ENCODE measurements at places on chromosomes 2 and 18. TPM values are rescaled to one million over a fixed set of nuclear protein-coding genes. Genes with fewer than 3 reads are reported as not detected.

GRCh38 chr2:54009549-54009948 lies 38.8 kb upstream of the PSME4 start:
- DNase-seq = no peak
- no peaks in the 10 kb centered on the region for H3K27me3 ChIP-seq
- no peak overlapping the region for H3K4me3 ChIP-seq
- H3K36me3 ChIP-seq = no peaks in the 10 kb centered on the region
- H3K4me1 ChIP-seq = no peaks in the 10 kb centered on the region

- no peak overlapping the region for H3K4me3 ChIP-seq
- H3K36me3 ChIP-seq = no peaks in the 10 kb centered on the region
- H3K27me3 ChIP-seq = no peaks in the 10 kb centered on the region
- H3K4me1 ChIP-seq = peaks cover 4% of the 10 kb centered on the region
- no peak overlapping the region for H3K27ac ChIP-seq
- no peak for DNase-seq
Observed at GRCh38 chr2:32820088-32820487, 126.7 kb upstream of the LTBP1 start.

DNA sequence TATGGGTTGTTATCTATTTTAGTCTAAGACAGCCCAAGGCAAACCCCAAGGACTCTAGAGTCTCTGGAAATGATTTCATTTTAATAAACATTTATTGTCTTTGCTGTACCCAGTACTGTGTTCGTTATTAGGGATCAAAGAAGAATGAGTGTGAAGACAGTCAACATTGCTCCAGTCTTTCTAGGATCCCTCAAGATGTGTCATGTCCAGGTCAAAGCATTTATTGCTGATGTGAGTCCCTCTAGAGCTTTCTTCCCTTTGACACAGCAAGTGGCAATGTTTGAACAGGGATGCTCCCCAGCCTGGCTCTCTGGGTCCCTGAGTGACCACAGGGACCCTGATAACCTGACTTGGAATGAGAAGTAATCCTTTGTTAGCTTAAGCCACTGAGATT lies 123.1 kb upstream of the STK17B start:
- DNase-seq = no peak
- H3K4me3 ChIP-seq = no peak overlapping the region

- no peak overlapping the region for H3K27ac ChIP-seq
- H3K4me3 ChIP-seq = no peak overlapping the region
- no peaks in the 10 kb centered on the region for H3K4me1 ChIP-seq
Observed at GRCh38 chr2:100909534-100910081, 89.7 kb downstream of the NPAS2 start.

DNA sequence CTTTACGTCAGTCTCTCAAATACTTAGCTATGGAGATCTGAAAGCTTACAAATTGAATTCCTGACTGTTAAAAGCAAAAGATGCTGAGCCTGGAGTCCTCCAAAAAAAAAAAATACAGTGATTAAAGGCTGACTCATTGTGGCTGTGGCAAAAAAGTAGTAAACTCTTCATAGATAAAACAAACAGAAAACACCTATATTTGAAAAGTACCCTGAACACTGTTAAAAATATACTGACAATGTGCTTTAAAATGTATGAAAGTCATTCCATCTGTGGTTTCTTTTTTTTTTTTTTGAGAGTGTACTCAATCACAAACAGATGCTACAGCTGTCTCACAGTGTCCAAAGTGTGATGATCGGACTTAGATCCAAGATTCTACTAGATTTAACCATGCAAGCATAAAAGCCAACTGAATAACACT lies 267.6 kb upstream of the CYP26B1 start:
- no peaks in the 10 kb centered on the region for H3K4me1 ChIP-seq
- no peaks in the 10 kb centered on the region for H3K27me3 ChIP-seq
- H3K27ac ChIP-seq = no peak overlapping the region

DNA sequence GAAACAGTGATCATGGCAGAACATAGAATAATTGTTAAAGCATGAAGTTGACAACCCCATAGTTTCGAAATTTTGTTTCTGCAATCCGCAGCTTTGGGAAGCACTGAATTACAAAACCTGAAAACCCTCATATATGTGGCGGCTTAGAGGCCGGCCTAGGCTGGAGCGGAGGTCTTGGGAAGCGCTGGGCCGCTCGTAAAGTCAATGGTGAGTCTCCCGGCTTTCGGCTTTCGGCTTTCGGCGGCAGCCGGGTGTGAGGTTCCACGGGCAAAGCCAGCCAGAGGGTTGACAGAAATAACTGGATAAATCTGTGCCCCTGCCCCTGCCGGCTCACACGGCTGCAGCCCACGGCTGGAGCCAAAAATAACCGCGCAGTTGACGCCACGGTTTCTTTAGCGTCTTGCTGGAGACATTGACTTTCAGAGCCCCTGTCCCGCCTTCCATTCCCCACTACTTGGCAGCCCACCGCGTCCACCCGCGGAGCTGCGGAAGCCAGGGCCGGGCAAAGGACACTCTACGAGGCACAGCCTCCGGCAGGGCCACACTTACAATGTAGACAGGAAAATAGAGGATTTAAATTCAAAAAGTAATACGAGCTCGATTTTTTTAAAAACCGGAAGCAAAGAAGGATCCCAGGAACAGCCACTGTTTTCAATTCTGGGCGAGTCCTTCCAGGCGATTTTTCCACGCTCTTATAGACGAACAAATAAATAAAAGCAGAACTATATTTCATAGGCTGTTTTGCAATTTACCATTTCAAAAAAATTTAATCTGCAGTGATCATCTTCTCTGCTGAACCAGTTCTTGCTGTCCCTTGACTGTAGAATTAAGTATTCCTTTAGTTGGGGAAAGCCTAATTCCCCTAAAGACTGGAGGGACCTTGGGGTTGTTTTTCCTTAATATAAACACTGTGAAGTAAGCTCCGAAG lies 28.3 kb upstream of the ATP6V1B1 start:
- H3K4me1 ChIP-seq = peaks cover 3% of the 10 kb centered on the region
- peak overlapping the region; percentile 57 for H3K4me3 ChIP-seq
- H3K36me3 ChIP-seq = no peaks in the 10 kb centered on the region

DNA sequence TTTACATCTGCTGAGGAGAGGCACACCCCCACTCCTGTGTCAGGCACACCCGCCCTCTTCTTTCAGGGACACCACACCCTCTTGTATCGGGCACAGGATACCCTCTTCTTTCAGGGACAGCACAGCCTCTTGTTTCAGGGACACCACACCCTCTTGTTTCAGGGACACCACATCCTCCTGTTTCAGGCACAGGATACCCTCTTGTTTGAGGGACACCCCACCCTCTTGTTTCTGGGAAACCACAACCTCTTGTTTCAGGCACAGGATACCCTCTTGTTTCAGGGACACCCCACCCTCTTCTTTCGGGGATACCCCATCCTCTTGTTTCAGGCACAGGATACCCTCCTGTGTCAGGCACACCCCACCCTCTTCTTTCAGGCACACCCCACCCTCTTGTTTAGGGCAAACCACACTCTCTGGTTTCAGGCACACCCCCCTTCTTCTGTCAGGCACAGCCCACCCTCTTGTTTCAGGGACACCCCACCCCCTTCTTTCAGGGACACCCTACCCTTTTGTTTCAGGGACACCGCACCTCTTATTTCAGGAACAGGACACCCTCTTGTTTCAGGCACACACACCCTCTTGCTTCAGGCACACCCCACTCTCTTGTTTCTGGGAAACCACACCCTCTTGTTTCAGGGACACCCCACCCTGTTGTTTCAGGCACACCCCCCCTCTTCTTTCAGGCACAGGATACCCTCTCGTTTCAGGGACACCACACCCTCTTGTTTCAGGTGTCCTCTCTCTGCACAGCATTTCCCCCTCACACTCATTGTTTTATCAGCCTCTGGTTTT lies 96.2 kb downstream of the TPO start:
- H3K36me3 ChIP-seq = no peaks in the 10 kb centered on the region
- no peak for DNase-seq
- H3K4me3 ChIP-seq = no peak overlapping the region
- no peaks in the 10 kb centered on the region for H3K27me3 ChIP-seq
- no peak overlapping the region for H3K27ac ChIP-seq
- H3K4me1 ChIP-seq = no peaks in the 10 kb centered on the region

GRCh38 chr2:128894896-128895295 lies 576.2 kb upstream of the HS6ST1 start:
- no peak overlapping the region for H3K4me3 ChIP-seq
- H3K4me1 ChIP-seq = no peaks in the 10 kb centered on the region
- no peaks in the 10 kb centered on the region for H3K27me3 ChIP-seq
- no peak overlapping the region for H3K27ac ChIP-seq
- no peaks in the 10 kb centered on the region for H3K36me3 ChIP-seq

DNA sequence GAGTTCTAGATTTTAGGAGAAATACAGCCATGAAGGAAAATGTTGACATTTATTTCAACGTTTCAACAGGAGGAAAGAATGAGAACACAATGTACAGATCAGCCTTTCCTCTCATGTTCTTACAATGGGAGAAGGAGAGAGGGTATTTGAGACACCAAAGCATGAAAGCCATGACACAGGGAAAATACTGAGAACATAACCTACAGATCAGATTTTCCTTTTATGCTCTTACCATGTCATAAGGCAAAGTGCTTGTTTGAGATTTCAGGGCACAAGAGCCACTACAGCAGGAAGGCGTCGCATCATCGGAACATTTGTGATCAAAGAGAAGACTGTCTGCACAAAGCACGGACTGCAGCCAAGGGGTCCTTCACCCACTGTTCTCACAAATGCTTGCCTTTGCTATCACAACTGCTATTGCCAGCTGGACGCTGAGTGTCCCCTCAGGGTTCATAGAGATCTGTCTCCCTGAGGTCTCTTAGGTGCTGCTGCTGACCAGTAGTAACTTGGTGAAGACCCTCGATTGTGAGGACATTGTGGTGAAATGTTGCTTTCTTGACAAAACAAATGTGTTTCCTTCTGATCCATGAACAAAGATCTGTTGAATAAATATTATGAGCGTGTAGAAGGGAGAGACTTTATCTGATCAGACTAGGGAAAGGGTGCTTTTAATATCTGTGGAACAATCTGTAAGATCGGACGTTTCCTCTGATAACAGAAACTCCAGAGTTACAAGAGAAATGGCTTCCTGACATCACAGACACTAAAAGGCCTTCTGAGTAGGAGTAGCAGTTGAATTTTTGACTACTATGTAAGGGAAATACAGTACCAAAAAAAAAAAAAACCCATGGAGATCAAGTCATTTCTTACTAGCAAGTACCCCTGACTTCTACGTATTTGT lies 6.4 kb upstream of the IL1RL1 start:
- no peak for DNase-seq
- no peak overlapping the region for H3K4me3 ChIP-seq
- H3K27ac ChIP-seq = no peak overlapping the region
- no peaks in the 10 kb centered on the region for H3K4me1 ChIP-seq
- H3K36me3 ChIP-seq = no peaks in the 10 kb centered on the region

- H3K4me1 ChIP-seq = peaks cover 17% of the 10 kb centered on the region
- no peaks in the 10 kb centered on the region for H3K27me3 ChIP-seq
- H3K4me3 ChIP-seq = no peak overlapping the region
- no peak for DNase-seq
Observed at GRCh38 chr2:69180227-69180626, 167.2 kb downstream of the ANTXR1 start.

DNA sequence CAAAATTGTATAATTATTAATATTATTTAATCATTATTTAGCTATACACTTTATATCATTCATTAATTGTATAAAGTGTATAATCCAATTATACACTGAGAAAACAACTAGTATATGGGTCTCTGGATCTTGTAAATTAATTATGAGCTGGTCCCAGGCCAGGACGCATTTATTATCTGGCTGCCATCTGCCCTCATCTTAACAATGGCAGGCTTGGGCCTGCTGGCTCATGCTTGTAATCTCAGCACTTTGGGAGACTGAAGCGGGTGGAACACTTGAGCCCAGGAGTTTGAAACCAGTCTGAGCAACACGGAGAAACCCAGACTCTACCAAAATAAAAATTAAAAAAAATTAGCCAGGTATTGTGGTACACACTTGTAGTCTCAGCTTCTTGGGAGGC lies 502.2 kb upstream of the NRXN1 start:
- no peak for DNase-seq
- H3K4me3 ChIP-seq = no peak overlapping the region
- H3K4me1 ChIP-seq = no peaks in the 10 kb centered on the region
- H3K27me3 ChIP-seq = no peaks in the 10 kb centered on the region
- no peaks in the 10 kb centered on the region for H3K36me3 ChIP-seq
- no peak overlapping the region for H3K27ac ChIP-seq

GRCh38 chr18:23377669-23378301 lies 75.3 kb upstream of the RIOK3 start:
- H3K4me3 ChIP-seq = no peak overlapping the region
- no peaks in the 10 kb centered on the region for H3K36me3 ChIP-seq
- DNase-seq = peak; percentile 87
- no peaks in the 10 kb centered on the region for H3K27me3 ChIP-seq

GRCh38 chr2:224284134-224284946 lies 117.6 kb downstream of the FAM124B start:
- H3K4me1 ChIP-seq = no peaks in the 10 kb centered on the region
- no peaks in the 10 kb centered on the region for H3K27me3 ChIP-seq
- H3K27ac ChIP-seq = no peak overlapping the region
- DNase-seq = no peak

GRCh38 chr18:54357082-54357659 lies 487 bp downstream of the STARD6 start:
- H3K36me3 ChIP-seq = no peaks in the 10 kb centered on the region
- DNase-seq = no peak
- peak overlapping the region; percentile 88 for H3K27ac ChIP-seq
- H3K4me3 ChIP-seq = peak overlapping the region; percentile 93
- H3K27me3 ChIP-seq = no peaks in the 10 kb centered on the region

DNA sequence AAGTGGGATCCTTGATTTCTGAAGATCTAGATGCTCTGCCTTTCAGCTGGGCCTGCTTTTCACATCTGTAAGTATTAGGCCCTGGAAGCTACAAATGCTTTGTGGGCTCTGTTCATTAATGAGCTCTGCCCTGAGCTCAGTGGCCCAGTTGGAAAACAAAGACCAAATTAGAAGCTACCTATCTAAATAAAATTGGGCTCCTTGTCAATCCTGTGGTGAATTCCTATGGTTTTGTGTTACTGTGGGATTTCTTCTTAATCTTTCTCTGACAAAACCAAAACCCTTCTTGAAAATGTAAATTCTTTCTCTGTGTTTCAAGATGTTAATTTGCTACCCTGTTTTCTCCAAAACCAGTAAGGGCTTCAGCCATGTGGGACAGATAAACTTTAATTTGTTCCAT lies 219.0 kb upstream of the HS6ST1 start:
- no peaks in the 10 kb centered on the region for H3K27me3 ChIP-seq
- H3K4me1 ChIP-seq = peaks cover 27% of the 10 kb centered on the region
- H3K27ac ChIP-seq = peak overlapping the region; percentile 98
- peak overlapping the region; percentile 14 for H3K4me3 ChIP-seq
- peak; percentile 58 for DNase-seq

GRCh38 chr2:230700447-230700846 lies 12.2 kb upstream of the CAB39 start:
- no peaks in the 10 kb centered on the region for H3K27me3 ChIP-seq
- H3K27ac ChIP-seq = no peak overlapping the region
- no peaks in the 10 kb centered on the region for H3K36me3 ChIP-seq
- H3K4me3 ChIP-seq = no peak overlapping the region
- no peaks in the 10 kb centered on the region for H3K4me1 ChIP-seq

- H3K27me3 ChIP-seq = no peaks in the 10 kb centered on the region
- DNase-seq = no peak
- peaks cover 4% of the 10 kb centered on the region for H3K4me1 ChIP-seq
- H3K27ac ChIP-seq = no peak overlapping the region
Observed at GRCh38 chr2:70988151-70988550, 6.5 kb downstream of the TEX261 start.

LYPD6B gene
- total RNA-seq = 1.1 TPM

PLB1 gene
- 1.9 TPM for total RNA-seq

UCN gene
- total RNA-seq = 1.1 TPM

GCC2 gene
- 49.3 TPM for total RNA-seq

KCNE4 gene
- total RNA-seq = 0.34 TPM

LCT gene
- total RNA-seq = not detected

FTCDNL1 gene
- 0.45 TPM for total RNA-seq

ERMN gene
- total RNA-seq = 0.14 TPM

All from astrocyte (in vitro differentiated cells and primary cell).